ENCODE measurements at places on chromosomes 4 and X.
A peak's percentile ranks its signal among the peaks of the same experiment; 100 is the strongest.

DNA sequence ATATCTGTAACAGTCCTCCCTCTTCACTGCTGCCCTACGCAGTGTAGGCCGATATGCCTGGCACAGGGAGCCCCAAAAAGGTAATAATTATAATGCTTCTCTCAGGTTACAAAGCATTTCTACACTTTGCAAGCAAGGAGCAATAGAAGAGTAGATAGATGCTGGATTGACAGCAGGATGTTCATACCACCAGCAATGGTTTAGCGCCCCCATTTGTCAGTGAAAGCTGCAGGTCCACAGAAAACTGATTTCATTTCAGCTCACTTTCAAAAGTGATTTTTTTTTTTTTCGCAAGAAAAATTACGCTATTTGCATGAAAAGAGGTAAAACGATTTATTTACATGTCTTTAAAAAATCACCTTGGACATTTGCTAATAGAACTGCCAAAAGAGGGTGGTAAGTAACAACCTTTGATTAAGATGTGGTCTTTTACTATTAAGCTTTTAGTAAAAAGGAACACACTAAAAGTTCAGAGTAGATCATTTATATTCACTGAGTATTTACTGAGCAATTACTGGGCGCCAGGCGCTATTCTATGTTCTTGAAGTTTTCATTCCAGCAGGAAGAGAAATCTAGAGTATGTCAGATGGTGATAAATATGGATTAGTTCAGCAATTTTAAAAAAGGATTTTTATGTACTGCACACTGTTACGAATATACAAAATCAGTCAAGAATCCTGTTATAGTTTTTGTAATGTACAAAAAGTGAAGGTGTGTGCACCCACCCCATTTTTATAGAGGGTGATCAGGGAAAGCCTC lies 34.4 kb downstream of the HPF1 start:
- peak; percentile 33 for DNase-seq

- DNase-seq: no peak
Measured at GRCh38 chr4:24840362-24840761, 45.0 kb downstream of the SOD3 start.

DNA sequence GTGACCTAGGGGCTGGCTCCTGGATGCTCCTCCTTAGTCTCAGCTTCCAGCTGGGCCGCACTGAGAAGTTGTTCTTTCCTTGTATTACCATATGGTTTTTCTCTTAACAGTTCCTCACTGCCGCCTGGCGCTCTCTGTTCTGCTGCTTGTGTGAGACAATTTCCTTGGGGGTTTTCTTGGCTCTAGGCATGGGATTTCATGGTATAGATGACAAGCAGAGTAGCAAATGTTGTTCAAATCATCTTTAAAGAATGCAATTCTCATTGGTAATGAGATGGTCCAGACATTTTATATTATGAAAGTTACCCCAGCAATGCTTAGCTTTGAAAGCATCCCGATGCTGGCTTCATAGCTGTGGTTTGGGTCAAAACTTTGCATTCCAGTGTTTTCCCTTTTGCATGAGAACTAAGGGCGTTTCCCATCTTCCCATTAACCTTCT lies 37.6 kb downstream of the SEPTIN11 start:
- no peak for DNase-seq

DNA sequence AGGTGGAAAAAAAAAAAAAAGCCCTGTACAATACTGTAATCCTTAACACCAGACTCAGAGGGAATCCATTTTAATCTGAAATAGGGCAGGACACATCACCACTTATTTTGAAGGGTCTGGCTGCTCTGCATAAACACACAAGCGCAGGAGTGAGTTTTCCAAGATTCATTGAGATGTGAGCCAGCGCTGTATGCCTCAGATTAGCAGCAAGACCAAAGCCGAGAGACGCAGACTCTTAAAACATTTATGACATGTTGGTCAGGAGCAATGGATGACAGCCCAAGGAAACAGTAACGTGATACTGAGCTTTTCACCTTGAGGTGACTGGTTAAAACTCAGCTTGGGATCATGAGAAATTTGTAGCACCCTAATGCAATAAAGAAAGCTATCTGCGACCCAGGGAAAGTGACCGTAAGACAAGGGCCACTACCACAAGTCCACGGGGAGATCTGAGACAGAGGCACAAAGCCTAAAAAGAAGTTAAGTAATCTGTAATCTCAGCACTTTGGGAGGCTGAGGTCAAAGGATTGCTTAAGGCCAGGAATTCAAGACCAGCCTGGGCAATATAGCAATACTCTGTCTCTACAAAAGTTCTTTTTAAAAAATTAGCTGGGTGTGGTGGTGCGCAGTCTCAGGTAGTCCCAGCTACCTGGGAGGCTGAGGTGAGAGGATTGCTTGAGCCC lies 210.6 kb downstream of the COL25A1 start:
- no peak for DNase-seq

DNA sequence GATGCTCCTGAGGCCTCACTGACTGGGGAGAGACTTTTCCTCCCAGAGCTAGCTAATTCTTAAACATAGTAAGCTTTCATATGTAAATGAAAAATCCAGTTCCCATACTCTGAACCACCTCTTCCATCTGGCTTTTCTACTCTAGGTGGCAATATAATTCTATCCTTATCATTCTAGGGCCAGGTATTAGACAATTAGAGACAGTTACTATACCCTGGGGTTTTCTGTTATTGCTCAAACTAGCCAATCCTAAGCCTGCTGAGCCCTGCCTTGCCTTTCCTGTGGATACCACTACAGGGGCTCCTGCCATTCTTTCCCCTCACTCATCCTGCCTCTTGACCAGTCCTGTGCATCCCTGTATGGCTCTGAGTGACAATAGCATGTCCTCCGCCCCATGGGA lies 552.0 kb downstream of the STIM2 start:
- no peak for DNase-seq

DNA sequence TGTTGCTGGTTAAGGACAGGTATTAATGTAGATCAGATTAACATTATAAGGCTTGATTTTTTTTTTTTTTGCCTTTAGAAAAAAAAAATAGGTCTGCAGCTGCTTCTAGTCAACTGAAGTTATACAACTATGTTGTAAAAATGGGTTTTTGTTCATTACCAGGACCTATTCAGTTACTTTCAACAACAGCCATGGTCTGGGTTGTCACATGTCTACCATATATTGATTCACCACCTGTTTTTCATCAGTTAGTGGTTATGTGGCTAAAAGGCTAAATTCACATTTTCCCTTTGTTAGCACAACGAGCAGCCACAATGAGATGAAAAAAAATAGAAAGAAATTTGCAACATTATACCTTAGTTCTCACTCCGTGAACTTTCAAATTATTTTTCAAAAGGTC lies 45.5 kb downstream of the GLRB start:
- DNase-seq: no peak

DNA sequence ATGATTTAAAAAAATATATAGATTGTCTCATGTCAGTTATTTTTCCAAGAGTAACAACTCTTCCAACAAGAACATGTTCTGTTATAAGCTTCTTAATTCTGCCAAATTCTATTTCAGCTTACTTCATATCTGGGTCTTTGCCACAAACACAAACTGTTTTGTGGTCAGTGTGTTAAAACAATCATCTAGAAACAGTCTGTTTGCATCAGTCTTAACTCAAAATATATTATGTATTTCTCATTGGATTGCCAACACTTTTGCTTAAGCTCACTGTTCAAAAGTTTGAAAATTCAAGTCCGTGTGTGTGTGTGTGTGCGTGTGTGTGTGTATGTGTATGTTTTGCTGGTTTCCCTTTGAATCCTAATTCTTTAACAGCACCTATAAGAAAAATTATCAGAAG lies 752.3 kb upstream of the NDST4 start:
- no peak for DNase-seq

- no peak for DNase-seq
Measured at GRCh38 chr4:30720021-30720660, at the start of gene PCDH7. Gene PCDH7, plus strand, starts transcription at chr4:30720369. Its CDS starts 1,054 bp downstream, at chr4:30721423.

DNA sequence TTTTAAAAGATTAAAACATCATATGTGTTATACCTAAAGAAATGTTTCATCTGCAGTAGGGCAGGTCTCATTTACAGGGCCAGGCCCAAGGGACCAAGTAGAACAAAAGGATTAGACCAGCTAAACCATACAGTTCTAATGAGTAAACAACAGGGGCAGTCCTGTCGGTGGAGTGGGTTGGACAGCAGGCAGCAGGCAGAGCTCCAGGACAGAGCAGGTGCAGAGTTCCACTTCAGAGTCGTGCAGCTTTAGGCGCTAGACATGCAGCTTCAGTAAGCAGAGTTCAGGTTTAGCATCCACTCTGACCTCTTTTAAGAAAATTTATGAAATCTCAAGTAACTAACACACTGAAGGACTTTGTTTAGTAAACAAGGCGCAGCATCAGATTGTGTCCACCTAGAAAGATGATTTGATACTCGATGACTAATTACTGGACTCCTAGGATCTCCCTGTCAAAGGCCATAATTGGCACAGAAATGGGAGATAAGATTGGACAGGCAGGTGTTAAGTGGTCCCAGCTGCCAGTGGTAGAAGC lies 487.7 kb upstream of the INTU start:
- DNase-seq: peak; percentile 47

DNA sequence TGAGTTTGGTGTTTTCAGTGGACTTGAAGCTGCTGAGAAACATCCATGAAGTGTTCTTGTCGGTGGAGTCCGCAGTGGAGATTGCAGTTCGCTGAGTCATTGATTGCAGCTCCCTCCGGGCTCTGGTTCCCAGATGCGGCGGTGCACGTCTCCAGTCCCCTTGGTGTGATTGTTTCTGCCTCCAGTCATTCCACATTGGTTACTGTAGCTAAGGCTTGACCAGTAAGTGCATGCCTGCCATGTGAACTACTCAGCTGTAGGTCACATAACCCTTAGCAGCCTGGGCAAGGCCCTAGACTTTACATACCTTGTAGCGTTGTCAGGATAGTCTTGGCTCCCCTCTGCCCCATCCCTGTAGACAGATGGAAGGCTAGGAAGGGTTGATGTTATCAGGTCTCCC lies 53.8 kb upstream of the CLCN4 start:
- no peak for DNase-seq

DNA sequence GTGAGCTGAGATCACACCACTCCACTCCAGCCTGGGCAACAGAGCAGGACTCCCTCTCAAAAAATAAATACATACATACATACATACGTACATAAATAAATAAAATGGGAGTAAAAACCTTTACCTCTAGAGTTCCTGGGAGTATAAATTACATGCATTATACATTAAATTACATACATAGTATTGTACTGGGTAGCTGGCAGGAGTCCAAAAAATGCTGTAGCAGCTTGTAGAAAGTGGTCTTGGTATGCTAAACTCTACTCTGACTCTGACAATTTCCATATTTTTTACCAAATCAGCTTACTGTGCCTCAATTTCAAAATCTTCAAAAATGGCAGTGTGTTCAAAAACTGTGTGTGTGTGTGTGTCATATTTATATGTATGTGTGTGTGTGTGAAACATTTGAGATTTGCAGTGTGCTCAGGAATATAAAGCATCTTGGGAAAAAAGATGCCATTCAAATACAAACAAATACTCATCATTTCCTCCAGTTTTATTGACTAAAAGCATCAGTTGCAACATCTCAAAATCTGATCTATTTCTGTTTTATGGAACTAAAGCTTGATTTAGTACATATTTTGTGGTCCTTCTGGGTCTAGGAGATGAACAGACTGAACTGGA lies 171.7 kb downstream of the SHROOM3 start:
- DNase-seq: no peak

DNA sequence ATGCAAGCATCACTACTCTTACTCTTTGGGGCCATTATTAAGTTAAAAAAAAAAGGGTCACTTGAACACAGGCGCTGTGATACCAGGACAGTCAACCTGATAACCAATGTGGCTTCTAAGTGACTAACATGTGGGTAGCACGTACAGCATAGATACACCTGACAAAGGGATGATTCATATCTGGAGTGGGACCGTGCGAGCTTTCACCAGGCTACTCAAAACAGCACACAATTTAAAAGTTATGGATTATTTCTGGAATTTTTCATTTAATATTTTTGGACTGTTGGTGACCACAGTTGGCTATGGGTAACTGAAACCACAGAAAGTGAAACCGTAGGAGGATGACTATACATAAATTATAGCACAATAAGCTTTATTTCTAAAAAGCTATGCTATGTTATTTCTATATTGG lies 113.8 kb upstream of the STIM2 start:
- no peak for DNase-seq

DNA sequence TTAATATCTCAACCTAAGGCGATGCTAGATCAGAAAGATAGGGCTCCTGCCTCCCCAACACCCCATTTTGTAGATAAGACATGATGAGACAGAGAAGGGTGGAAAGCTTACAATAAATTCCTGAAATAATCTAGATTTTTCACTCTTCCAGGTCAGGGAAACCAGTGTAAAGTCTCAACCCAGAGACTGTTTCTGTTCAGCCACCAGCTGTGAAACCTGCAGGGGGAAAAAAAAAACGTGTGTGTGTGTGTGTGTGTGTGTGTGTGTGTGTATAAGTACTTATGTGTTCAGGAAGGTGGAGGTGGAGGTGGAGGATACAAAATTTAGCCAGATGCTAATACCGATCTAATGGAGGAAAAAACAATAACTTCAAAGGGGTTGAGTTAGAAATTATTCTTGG lies 773 bp upstream of the ITM2A start:
- no peak for DNase-seq

DNA sequence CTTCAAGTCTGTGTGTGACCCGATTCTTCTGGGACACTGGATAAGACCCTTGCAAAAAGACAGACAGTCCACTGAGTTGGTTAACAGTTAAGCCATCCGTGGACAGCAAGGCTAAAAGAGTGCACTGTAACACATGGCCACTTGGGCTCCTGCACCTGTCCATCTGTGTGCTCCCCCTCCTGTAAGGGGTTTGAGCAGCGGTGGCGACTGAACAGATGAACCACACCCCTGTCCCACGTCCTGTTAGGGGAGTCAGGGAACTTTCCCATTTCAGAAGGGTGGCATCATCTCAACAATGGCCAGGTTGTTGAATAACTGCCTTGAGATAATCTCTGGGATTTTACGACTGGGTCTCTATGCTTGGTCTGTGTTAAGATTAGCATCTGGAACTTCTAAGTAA lies 178.6 kb downstream of the GRXCR1 start:
- DNase-seq: no peak

DNA sequence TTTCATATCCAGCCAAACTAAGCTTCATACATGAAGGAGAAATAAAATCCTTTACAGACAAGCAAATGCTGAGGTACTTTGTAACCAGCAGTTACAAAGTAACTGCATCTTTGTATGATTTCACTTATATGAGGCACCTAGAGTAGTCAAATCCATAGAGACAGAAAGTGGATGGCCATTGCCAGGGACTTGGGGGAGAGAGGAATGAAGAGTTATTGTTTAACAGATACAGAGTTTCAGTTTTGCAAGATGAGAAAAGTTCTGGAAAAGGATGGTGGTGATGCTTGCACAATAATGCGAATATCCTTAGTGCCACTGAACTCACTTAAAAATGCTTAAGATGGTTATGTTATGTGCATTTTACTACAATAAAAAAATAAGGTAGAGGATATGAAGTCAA lies 58.4 kb upstream of the VCX start:
- DNase-seq: no peak

- no peak for DNase-seq
Measured at GRCh38 chr4:124955476-124955875, 242.9 kb upstream of the ANKRD50 start.
